ENCODE measurements at places on chromosomes 13 and 19.

DNA sequence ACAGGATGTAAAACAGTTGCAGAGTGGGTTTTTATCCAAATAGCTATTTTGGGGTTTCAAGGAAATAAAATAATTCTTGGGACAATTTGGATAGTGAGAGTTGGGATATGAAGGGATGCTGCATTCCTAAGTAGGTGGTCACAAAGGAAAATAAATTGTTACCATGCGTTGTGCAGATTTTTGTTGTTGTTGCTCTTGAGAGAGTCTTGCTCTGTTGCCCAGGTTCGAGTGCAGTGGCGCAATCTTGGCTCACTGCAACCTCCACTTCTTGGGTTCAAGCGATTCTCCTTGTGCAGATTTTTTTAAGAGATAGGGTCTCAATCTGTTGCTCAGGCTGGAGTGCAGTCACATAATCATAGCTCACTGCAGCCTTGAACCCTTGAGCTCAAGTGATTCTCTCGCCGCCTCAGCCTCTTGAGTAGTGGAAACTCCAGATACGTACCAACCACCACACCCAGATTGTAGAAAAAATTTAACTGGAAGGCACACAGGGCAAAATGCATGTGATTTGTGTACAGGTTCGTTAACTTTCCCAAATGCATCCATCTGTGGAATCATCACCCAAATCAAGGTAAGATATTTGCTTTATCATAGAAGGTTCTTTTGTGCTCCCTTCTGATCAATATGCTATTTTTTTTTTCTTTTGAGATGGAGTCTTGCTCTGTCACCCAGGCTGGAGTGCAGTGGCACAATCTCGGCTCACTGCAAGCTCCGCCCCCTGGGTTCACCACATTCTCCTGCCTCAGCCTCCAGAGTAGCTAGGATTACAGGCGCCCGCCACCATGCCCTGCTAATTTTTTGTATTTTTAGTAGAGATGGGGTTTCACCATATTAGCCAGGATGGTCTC is 16.0 kb downstream of the SLC1A5 start:
- DNase-seq = no peak

GRCh38 chr13:80547885-80548825 is 207.2 kb upstream of the SPRY2 start:
- no peak for DNase-seq

DNA sequence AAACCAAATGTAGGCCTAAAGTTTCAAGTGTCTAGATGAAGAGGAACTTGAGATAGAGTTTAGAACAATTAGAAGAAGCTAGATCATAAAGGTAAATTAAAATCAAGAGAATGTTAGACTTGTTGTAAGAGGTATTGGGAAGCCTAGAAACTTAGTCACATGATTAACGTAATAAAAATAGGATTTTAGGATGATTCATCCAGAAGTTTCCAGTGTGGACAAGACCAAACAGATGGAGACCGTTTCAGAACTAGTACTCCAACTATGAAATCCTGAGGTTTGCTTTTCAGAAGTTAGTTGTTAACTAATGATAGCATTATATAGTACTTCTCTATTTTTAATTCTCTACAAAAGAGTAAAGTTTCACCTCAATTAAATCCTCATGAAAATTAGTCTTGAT is 104.9 kb downstream of the MZT1 start:
- no peak for DNase-seq

DNA sequence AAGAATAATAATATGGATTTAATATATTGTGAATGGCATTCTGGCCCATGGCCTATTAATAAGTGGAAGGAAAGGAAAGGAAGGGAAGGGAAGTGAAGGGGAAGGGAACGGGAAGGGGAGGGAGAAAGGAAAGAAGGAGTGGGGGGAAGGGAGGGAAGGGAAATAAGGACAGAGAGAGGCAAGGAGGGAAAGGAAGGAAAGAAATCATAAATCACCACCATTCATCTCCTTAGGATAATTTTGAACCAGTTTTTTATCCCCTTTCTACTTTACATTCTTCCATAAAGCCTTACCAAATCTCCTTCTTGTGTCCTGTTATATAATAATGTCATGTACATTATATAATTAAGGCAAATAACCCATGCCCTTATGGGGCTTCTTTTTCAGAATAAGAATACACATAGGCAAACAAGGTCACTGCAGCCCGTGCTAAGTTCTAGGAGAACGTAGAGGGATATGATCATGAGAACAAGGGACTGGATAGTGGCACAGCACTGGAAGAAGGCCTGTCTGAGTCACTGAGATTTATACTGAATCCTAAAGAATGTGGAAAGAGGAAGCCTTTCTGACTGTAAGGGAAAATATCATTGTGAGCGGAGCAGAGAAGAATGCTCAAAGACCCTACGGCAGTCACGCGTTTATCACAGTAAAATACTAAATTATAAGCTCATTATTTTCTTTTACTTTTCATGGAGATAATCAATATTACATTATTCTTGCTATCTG is 444.5 kb upstream of the GPC6 start:
- no peak for DNase-seq

- DNase-seq = no peak
These were observed 16.4 kb downstream of the ZNF574 start for GRCh38 chr19:42092350-42092749.

GRCh38 chr13:99033814-99034213 is 56.0 kb upstream of the DOCK9 start:
- no peak for DNase-seq

DNA sequence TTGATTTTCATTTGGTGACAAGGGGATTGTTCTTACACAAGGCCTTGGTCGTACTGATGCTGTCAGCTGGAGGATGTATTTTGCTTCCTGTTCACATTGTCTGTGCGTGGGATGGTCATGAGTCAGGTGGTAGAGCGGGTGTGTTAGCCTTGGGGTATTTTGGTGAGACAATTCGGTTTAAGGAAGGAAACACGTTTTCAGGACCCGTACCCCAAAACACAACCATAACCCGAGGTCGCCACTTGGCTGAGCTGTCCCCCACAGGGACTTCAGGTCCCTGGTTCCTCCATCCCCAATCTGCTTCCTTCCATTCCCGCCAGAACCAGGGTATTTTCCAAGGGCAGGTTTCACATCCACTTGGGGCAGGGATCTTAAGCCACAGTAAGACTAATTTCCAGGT is 15.0 kb downstream of the MYO9B start:
- DNase-seq = peak; percentile 36

Data from stimulated activated CD4-positive, alpha-beta T cell treated with anti-CD3 and anti-CD28 coated beads, Interleukin-15, amount 100 ng/mL, for 48 hours (primary cell).